GM23248 (cell line): ENCODE measurements at places on chromosomes 2 and 18. TPM values are rescaled to one million over a fixed set of nuclear protein-coding genes. Genes with fewer than 3 reads are reported as not detected.

GAREM2 gene
- total RNA-seq, result 1.8 and 2.5 TPM in 2 replicates

LRRTM4 gene
- total RNA-seq, result not detected in 2 replicates

BCL2L11 gene
- total RNA-seq, result under 0.01 and 0.22 TPM in 2 replicates

MYO5B gene
- total RNA-seq, result not detected in 2 replicates

TWIST2 gene
- total RNA-seq, result 467 and 544 TPM in 2 replicates

DNA sequence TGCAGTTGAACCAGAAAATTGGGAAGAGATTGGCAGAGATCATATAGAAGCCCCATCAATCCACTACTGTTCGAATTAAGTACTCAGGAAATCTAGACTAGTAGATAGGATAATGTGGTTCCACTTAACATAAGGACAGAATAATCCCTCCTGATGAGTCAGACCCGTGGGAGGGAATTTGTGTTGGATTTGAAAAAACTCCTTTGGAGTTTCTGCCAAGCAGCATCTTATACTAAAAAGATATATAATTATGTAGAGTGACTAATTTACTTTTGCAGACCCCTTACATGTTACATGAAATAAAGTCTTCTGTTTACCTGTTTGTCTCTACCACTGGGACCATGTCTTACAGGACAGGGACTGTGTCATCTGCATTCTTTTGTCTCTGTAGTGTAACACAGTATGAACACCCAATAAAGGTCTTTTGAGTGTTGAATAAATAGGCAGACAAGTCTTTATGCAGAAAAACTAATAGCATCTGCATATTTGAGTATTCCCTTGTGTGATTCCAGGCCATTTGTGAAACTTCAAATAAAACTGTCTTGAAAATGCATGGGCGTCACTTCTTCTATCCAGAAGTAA lies 122.6 kb upstream of the DNAJC10 start:
- peak; percentile 91 for DNase-seq

DNA sequence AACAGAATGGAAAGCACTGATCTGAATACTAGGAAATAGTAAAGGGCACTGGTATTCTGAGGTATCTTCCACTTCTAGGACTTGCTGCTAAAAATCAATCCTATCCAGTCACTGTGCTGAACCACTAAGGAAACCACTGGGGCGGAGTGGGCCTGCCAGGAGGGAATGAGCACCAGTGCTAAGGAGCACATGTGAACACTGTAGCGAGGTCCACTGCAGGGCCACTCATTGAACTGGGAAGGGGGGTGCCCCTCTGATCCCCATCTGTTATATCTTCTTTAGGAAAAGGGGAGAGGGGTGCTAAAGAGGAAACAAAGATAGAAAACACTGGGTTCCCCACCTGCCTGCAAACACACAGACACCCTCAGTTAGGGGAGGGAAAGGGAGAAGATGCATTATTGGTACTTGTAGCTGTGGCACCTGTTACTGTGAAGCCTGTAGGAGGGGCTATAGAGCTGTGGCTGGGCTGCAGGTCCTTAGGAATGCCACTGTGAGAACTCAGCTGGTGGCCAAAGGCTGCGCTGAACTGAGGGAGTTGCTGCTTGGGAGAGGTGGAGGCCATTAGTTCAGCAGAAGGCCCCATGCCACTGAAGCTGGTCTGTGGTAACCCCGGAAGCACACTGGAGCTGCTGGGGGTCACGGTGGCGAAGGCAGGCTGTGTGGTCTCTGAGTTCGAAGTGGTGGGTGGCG lies 81.8 kb downstream of the INO80D start:
- no peak for DNase-seq

DNA sequence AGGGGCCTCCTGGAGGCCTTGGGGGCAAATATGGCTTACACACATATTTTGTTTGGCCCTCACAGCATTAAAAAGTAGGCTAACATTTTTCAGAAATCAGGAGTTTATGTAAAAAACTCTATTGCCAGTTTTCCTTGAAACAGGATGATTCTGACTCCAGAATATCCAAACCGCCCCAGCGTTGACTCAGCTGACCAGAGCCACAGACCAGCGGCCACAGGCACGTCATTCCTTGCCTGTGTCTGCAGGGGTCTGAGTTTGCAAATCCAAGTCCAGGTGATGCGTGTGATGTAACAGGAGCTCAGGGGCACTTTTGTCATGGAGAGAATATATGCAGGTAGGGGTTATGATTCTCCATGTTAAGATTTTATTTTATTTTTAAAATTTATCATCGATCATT lies 79.4 kb upstream of the ALKAL2 start:
- peak; percentile 3 for DNase-seq

GRCh38 chr2:71675296-71675695 lies 221.9 kb downstream of the DYSF start:
- no peak for DNase-seq

DNA sequence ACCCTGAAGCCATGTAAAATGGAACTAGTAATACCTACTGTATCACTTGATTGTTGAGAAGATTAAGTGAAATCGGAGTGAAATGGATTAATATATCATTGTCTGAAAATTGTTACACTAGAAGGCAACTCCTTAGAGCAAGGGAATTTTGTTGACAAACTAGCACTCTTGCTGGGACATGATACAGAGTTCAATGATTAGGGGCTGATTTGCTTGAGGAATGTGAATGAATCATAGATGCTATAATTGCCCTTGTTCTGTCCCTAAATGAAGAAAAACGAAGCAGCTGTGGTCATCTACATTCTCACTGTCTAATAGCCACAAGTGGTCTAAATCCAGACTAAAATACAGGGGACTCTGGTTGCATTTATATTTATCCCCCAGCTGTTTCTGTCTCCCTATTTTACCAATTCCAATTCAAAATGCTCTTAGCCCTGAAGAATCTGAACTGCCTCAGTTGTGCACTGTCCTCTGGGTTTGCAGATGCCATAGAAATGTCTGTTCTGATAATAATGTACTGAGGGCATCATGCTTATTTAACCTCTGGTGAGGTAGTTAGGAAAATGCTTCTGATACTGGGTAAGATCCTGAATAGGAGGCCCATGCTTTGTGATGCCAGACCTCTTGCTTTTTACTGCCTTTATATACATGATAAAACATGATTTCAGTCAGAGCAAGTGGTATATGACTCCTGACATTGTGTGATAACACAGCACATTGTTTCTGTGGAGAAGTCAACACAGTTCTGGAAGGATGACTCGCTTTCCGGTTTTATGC lies 382.1 kb downstream of the NRXN1 start:
- peak; percentile 1 for DNase-seq

- DNase-seq, result peak; percentile 88
These were observed 30.6 kb upstream of the RND3 start for GRCh38 chr2:150517951-150518680.

DNA sequence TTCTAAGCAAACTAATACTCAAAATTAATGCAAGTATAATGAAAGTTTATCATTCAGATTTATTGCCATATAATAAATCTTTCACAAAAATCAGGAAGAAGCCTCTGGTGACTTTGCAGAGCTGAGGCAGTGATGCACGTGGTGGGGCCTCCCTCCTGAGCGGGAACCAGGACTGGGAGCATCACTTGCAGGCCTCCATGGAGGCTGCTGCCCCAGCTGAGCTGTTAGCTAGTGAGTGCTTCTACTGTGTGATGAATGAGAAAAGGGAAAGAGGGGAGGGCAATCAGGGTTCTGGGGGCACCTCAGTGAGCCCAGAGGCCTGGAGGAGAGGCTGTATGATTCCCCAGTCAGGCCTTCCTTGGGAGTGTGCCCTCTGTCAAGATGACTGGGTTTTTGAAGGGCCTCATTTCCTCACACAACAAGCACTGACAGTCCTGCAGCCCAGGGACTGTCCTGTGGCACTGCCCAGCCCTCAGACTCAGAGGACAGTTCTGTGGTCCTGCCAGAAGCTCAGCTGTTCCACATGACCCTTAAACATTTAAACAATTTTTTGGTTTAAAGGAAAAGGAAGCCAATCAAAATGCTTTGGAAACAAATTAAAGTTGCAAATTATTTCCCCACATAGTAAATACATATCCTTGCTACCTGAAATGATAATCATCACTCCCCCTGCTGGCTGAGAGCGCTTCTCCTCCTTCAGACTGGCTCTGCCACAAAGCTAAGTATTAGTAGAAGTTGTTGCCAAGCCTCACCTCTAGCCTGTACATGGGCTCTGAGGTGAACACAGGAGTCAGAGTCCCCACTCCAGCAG lies 90.9 kb upstream of the SMAD7 start:
- peak; percentile 68 for DNase-seq

- no peak for DNase-seq
These were observed 134.0 kb downstream of the SEPTIN10 start for GRCh38 chr2:109479804-109480203.

DNA sequence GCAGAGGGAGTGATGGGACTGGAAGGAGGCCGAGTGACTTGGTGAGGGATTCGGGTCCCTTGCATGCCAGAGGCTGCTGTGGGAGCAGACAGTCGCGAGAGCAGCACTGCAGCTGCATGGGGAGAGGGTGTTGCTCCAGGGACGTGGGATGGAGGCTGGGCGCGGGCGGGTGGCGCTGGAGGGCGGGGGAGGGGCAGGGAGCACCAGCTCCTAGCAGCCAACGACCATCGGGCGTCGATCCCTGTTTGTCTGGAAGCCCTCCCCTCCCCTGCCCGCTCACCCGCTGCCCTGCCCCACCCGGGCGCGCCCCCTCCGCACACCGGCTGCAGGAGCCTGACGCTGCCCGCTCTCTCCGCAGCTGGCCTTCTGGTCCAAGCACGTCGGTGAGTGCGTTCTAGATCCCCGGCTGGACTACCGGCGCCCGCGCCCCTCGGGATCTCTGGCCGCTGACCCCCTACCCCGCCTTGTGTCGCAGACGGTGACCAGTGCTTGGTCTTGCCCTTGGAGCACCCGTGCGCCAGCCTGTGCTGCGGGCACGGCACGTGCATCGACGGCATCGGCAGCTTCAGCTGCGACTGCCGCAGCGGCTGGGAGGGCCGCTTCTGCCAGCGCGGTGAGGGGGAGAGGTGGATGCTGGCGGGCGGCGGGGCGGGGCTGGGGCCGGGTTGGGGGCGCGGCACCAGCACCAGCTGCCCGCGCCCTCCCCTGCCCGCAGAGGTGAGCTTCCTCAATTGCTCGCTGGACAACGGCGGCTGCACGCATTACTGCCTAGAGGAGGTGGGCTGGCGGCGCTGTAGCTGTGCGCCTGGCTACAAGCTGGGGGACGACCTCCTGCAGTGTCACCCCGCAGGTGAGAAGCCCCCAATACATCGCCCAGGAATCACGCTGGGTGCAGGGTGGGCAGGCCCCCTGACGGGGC lies 4.6 kb downstream of the PROC start:
- DNase-seq, result peak; percentile 39

DNA sequence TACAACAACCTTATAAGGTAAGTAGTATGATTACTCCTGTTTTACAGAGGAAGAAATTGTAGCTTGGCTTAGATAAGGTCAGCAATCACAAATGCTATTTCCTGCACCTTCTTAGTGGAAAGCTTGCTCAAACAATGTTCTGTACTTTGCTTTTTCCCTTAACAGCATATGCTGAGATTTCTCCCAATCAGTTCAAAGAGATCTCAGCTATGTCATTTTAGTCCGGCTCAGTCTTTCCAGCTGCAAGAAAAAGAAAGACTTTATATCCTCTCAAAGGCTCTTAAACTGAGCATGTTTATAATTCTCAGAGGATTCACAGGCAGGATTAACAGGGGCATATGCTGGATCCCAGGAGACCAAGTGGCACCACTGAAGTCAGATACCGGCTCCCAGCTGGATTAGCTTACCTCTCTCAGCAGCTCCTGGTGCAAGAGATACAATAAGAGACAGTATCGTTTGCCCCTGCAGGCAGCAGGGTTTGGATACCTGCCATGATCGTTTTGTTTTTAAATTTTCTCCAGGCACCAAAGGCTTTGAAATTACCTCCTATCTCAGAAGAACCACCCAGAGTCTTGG lies 29.5 kb downstream of the KIAA2012 start:
- DNase-seq, result no peak

GRCh38 chr2:30456106-30456505 lies 9.1 kb downstream of the LCLAT1 start:
- DNase-seq, result no peak

DNA sequence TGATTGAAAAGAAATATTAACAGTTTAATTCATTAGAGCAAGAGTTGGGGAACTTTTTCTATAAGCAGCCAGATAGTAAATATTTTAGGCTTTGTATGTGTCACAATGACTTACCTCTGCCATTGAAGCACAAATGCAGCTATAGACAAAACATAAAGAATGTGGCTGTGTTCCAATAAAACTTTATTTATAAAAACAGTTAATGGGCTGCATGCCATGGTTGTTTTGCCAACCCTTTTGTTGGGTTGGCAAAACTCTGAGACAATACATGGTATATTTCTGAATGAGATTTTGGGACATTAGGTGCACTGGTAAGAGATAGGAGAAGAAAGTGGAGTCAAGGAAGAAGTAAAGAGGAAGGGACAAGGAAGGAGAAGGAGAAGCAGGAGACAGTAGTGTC lies 61.8 kb upstream of the CERS6 start:
- DNase-seq, result no peak

GRCh38 chr2:31312898-31313297 lies 78.9 kb downstream of the EHD3 start:
- DNase-seq, result peak; percentile 66

- no peak for DNase-seq
These were observed 186.4 kb upstream of the SLC39A10 start for GRCh38 chr2:195470622-195471021.

DNA sequence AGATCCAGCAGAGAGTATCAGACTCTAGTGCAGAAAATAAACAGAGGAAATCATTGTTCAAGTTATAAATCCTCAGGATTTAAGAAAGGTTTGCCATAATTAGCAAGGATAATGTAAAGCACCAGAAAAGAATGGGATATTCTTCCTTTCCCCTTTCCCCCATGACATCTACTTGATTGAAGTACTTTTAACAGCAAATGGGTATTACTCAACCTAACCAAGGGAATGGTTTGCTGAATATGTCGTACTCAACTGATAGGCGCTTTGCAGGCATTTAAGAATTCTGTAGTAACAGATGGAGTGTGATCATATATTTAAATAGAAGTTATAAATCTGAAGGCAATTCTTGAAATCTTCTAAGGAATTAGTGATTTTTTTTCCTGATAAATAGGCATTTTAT lies 2.7 kb downstream of the APCDD1 start:
- DNase-seq, result no peak

GRCh38 chr2:54575379-54575888 lies 119.3 kb downstream of the SPTBN1 start:
- peak; percentile 36 for DNase-seq

GRCh38 chr2:238496756-238497609 lies 70.3 kb downstream of the ASB1 start:
- DNase-seq, result no peak

GRCh38 chr2:206869824-206870495 lies 69.4 kb upstream of the CPO start:
- no peak for DNase-seq

GRCh38 chr2:62343636-62344337 lies 147.9 kb downstream of the B3GNT2 start:
- no peak for DNase-seq

DNA sequence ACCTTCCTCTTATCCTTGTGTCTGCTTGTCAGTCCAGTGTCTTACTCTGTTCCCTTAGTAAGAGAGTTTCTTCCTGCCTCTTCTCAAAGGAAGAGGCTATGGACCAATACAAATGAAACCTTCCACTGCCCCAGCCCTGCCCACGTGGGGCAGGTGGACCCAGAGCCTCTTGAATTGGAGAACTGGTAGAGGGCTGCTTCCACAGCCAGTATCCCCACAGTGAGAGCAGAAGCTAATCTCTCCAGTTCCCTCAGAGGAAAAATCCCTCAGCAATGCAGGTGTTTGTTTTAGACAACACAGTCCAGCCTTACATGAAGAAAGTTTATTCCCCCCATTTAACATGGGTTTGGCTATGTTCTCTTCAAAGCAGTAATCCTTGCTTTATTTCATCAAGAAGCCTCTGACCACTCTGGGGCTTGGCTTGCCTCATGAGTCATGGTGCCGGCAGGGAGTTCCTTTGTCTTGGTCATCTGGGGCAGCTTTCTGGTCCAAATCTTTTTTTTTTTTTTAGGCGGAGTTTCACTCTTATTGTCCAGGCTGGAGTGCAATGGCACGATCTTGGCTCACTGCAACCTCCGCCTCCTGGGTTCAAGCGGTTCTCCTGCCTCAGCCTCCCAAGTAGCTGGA lies 6.5 kb upstream of the CYBRD1 start:
- peak; percentile 91 for DNase-seq
